ENCODE measurements at places on chromosomes 3 and 15.
A peak's percentile ranks its signal among the peaks of the same experiment; 100 is the strongest.

GRCh38 chr3:23743141-23743784, 62.5 kb upstream of the UBE2E1 start:
- DNase-seq = no peak

DNA sequence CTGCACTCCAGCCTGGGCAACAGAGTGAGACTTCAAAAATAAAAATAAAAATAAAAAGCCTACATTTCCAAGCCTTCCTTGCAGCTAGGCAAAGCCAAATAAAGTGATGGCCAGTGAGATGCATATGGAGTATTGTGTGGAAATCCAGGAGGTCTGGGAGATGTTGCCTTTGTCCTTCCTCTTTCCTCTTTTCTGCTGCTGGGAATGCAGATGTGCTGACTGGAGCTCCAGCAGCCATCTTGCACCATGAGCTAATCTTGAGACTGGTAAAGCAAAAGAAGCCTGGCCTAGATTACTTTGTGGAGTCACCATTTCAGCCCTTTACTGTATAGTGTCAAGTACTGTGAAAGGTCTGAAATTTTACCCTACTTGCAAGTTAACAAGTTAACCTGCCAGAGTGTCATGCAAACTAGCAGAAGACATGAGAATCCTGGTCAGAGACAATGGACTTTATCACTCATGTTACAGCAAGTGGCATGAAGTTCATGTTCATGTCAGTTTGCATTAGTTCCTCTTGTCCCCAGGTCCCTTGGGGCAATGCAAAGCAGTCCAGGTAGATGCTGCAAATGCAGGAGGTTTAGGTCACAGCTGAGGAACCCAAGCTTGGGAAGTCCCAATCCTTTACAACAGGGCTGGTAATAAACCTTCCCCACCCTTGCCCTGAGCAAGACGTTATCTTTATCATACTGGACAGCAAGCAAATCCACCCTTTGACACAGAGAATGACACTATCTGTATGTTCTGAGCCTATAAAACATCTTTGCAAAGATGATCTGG, 103.1 kb downstream of the TLE3 start:
- no peak for DNase-seq

DNA sequence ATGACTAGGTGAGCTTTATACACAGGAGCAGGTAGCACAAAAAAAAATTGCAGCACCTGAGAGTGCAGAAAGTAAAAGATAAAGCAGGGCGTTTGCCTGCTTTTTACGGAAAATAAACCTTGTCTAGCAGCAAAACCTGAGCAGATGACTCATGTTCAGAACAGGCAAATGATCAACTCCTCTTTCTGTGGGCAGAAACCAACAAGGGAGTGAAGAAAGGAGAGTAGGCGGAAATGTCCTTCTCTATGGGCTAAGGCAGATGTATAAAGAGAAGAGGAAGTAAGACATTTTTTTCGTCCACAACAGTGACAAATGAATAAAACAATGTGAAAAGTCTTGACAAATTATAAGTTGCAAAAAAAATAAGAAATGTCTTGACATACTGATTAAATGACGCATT, 24.5 kb upstream of the GMNC start:
- no peak for DNase-seq

DNA sequence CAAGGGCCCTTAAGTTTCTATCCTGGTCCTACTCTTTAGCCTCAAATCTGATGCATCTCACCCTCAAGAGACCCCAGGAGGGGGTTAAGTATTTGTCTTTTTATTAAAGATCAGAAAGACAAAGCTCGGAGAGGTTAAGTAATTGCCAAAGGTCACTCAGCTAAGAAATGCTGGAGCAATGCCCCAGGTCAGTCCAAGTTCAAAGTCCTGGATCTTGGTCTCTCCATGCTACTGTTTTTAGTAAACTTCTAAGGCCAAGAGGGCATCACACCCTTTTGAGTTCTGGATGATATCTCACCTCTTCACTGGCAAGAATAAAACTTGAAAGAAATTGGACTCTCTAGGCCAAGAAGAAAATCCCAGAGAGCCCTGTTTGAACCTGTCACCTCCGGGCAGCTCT, 488.6 kb downstream of the MAGI1 start:
- no peak for DNase-seq

DNA sequence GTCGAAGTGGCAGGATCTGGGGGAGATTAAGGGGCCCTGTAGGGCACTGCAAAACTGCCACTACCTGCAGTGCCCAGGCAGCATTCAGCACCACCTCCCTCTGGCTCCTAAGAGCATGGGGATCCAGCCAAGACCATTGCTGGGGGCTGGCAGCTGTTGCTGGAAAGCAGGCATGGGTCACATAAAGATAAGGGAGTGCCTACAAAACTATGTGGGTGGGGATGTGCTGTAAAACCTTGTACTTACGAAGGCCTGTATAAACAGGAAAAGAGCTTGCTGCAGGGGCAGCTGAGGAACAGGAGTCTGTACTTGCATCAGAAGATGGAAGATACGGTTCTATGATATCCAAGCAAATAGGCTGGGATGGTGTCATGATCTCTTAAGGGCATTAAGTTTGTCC, 27.1 kb downstream of the IL20RB start:
- DNase-seq = no peak

- peak; percentile 55 for DNase-seq
These were observed 582 bp downstream of the CGNL1 start for GRCh38 chr15:57376696-57377477.

DNA sequence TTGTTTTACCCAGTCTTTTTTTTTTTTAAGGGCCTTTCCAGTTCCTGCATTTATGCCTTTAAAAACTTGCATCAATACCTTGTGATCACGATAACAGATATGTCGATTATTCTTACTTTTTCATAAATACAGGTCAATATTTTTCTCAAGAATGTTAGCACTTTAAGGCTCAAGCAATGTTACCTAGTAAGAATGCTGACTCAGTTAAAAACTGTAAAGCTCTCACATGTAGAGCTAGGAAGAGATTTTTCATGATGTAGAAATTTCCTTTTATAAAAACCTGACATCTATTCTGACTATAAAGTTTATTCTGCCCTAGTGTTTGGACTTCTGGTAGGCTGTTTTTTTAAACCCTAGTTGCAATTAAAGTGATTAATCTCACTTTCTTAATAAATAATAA, 684.0 kb downstream of the ZBBX start:
- no peak for DNase-seq

DNA sequence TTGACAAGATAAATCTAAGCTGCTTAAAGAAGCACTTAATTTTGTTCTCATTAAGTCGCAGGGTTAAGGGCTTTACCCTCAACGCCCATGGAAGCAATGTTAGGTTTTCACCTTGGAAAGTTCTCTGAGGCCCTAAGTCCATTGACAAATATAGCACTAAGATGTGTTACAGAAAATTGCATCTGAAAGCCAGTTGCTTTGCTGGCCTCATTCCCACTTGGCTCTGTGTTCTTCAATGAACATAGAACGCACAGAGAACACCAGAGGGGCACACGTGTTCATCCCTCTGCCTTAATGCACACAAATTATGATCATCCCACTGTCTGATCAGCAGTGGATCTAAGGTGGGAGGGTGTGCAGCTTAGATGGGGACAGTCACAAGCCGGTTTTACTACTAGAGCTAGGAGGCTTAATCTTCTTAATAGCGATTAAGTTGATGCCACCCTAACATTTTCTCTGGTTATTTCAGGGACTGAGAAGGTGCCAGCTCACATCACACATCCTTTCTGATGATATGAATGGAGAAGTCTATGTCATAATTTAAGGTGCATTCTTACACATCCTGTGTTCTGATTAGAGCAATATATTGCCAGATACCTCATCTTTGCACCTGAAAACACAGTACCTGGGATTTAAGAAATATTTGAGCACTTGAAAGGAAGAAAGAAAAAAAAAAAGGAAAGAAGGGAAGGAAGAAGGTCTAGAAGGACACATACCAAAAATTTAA, 224.4 kb upstream of the ICE2 start:
- DNase-seq = no peak

GRCh38 chr3:124094496-124094895, 102.6 kb upstream of the ROPN1 start:
- DNase-seq = no peak

GRCh38 chr15:70199124-70199482, 101.4 kb upstream of the TLE3 start:
- DNase-seq = no peak

GRCh38 chr3:193403307-193403706, 24.8 kb upstream of the ATP13A5 start:
- no peak for DNase-seq

DNA sequence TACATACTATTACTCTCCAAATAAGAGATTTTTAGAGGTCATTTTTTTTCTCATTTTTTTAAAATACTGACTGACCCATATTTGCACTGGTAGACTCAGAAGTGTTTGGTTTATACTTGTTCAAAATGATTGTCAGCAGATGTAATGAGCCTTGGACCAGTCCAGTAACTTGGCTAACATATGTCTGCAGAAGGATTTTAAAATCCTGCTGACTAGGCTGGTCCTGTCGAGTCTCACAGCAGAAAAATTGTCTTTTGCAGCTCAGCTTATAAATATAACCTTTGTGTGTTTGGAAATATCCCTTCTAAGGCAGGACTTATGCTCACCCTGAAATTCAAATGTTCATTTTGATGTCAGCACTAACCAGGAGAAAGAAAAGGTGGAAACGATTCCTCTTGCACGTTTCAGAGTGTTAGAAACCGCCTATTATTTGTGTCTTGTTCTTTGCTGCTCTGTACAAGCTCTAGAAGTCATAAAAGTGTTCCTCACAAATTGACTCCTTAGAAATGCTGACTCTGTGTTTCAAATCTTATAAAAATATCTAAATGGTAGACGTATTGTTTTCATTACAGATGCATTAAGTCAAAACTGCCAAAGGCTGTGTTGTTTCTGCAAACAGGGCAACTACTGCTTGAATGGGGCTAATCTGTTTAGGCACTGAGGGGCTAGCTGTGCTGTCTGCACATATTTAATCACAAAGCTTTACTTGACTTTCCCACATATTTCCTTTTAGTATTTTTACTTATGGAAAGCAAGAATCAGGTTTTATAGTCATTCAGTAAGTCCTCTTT, 95.3 kb downstream of the CHL1 start:
- no peak for DNase-seq

- DNase-seq = peak; percentile 93
These were observed 315.7 kb upstream of the PROK2 start for GRCh38 chr3:72100601-72101187.

- no peak for DNase-seq
These were observed 154.0 kb upstream of the CTDSPL start for GRCh38 chr3:37707428-37708372.

DNA sequence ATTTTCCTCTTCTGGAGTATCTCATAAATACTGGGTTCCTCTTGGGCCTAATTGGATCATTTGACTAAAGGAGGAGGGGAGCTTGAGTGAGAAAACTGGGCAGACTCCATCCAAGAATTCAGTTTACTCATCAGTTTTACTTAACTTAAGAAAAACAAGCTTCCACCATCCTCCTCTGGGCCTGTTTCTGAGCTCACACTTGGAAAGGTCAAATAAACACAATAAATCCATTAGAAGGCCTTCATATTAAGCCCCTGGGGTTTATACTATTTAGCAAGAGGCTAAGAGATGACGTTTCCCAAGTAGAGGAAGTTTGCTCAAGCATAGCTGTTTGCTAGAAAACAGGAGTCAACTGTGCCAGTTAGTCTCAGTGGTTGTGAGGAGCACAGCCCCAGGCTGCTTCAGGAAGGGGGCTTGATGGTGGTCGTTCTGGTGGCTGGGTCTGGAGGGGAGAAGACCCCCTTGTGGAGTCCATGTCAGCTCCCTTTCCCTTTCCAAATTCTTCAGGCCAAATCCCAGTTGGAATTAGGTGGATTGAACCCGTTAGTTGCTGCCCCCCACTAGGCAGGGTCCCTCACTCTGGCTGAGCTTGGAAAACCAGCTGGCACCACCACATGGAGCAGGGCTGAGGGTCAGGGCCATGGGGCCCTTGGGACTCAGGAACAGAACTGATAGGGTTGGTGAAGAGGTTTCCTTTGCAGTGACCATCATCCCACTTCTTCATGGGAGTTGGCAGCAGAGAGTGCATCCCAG, 64.8 kb downstream of the SPSB4 start:
- DNase-seq = no peak
